Fibroblast of the conjunctiva (primary cell): ENCODE measurements at places on chromosomes 1 and 21.

DNA sequence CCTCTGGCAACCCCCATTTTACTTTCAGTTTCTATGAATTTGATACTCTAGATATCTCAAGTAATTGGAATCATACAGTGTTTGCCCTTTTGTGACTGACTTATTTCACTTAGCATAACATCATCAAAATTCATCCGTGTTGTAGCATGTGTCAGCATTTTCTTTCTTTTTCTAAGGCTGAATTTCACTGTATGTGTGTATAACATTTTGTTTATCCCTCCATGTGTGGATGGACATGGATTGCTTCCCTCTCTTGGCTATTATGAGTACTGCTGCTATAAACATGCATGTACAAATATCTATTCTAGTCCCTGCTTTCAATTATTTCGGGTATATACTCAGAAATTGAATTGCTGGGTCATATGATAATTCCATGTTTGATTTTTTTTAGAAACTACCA lies 97.3 kb downstream of the MAP3K21 start:
- DNase-seq, result no peak

- peak; percentile 23 for DNase-seq
These were observed 9.8 kb downstream of the RGS8 start for GRCh38 chr1:182674346-182675246.

DNA sequence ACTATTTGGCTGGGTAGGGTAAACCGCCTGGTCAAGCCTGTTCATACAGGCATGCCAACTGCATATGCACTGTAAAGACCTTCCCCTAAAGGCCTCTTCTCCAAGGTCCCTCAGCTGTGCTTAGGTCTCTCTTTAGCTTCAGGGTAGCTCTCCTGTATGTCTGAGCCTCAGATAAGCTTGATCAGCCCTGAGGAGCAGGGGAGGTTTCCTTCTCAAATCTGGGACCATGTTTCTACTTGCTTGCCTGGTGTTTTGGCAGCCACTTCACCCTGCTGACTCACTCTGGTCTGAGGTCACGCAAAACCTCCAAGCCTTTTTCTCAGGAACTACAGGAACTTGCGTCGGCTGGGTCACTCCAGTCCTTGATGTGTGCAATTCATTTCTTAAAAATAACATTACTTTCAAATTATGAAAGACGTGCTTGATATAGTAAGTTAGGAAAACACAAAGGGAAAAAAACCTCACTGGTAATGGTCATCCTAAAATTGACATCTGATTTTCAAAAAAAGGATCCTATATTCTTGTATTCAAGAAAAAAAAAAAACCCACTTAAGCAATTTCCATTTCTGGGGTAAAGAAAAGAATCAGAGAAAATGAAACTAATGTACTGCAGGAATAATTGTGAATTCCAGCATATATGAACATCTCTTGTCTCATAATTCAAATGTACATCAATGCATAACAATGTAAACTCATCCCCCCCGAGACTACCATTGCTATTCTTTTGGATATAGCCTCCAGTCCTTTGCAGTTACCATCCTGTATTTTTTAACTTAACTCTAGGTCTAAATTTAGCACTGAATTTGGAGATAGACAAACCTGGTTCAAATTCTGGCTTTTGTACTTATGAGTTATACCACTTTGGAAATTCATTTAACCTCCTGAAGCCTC lies 24.8 kb upstream of the RNF19B start:
- peak; percentile 87 for DNase-seq

DNA sequence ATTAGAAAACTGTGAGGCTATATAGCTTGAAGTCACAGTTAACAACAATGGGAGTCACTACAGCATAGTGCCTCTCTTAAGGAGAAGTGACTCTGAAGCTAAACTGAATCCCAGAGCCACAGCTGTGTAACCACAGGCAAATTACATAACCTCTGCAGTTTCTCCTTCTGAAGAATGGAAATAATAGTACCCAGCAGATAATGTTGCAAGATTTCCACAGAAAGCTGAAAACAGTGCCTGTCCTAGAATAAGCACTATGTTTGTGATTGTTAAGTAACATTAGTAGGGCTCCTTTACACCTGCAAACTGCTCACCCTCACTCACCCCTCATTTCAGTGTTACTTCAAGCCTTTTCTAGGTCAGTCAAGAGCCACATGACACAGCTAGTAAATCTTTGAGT lies 886.7 kb downstream of the PLA2G4A start:
- no peak for DNase-seq

- DNase-seq, result no peak
These were observed 480.4 kb upstream of the CAMK1G start for GRCh38 chr1:209103092-209103491.

DNA sequence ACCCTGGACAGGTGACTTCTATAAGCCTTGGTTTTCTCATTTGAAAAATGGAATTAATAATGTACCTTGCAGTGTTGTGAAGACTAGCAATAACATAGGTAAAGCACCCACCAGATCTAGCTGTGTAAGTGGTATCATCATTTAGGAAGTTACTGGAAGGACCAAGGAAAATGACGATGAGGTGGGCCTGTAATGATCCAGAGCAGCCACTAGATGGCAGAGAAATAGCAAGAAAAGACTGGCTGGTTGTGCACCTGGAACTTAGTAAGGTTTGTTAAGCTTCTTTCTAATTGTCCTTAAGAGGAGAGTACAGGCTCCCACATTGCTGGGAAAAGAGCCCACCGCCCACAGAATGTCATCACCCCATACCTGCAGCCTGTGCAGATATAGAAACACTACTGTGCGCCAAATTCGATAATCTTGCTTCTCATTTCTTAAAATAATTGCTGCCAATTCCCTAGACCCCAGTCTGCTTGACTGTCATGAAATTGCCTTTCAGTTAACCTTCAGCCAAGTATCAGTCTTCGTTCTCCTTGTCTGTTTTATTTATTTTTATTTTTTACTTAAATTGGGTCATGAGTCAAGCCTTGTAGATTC lies 37.2 kb downstream of the WNT4 start:
- DNase-seq, result peak; percentile 43

GRCh38 chr21:37276377-37276776 lies 9.2 kb upstream of the VPS26C start:
- no peak for DNase-seq

DNA sequence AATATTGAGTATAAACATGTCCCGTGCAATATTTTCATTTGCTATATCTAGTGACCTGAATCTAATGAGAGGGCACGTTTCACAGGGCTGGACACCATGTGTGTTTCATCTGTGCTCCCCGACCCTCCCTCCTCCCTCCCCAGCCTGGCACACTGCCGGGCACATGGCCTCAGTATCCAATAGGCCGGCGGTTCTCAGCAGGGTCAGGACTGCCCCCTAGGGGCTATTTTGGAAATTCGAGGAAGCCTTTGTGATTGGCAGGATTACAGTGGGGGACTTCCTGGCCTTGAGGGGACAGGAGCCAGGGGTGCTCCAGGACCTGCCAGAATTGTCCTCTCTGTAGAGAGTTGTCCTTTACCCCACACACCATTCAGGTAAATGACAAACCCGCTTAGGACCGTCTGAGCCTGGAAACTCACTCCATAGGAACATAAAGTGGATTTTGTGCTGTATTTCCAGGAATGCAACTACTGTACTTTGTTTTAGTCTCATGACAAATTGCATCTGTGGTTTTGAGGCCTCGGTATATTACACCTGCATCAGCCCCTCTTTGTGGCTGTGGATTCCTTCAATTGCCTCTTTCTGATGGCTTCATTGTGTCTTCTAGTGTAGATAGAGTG lies 109.5 kb upstream of the SIM2 start:
- peak; percentile 14 for DNase-seq

DNA sequence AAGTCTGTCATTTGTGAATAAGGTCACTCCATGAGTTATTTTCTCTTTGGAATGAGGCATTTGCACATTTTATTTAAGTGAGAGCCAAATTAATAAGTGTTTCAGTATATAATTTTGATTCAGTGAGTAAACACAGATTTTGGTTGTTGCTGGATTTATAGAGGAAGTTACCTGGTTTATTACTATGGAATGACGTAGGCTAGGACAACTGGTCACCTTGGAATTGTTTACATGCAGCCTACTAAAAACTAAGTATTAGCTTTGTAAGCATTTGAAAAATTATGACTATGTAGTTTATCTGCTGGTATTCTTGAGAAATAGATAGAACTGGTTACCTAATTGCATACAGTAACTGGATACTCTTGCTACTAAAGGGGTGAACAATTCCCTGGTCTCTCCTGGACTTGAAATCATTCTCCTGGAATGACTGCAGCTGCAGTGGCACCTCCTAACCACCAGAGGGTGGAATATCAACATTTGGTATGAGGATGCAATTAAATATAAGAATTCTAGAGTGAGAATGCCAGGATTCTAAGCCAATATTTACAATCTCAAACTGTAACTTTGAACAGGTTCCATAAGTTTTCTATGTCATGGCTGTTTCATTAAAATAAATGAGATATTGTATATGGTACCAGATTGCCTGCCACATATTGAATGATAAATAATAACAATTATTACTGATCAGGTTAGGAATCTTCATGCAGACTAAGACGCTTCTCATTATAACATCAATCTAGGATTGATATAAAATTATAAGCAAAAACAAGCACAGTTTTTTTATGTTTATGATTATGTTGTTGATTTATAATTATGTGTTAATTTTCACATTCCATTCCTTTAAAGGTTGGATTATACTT lies 3.5 kb upstream of the KRTAP27-1 start:
- DNase-seq, result peak; percentile 13

DNA sequence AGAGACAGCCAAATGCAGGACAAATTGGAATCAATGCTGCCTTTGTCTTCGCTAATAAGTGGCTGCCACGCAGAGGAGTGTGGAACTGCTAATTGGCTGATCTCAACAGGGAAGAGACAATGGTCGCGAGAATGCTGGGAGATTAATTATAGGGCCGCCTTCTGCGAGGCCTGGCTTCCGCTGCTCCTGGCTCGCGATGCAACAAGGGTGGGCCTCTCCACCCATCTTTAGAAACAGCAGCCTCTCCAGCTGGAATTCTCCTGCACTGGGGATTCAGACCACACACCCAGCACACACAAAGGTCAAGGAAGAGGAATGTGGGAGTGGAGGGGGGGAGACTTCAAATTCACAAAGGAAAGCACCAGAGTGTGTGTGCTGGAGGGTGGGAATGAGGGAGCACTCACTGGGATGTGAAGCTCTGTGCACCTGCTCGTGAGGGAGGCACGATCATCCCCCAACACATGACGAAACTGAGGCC lies 200.7 kb upstream of the GRIK3 start:
- no peak for DNase-seq

DNA sequence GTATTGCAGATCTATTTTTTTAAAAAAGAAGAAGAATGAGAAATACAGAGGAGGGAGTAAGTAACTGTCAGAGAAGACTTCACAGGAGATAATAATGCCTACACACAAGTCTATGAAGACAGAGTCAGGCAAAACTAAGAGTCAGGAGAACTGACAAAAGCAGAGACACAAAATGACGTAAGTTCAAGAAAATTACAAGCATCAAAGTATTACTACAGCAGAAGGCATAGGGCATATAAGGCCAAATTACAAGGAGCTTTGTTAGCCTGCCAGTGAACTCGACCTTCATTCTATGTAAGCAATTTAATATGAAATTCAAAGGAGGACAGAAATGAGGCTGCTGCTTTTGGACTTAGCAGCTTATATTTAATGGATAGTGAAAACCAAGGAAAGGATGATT lies 23.7 kb downstream of the FAF1 start:
- DNase-seq, result no peak
